Activated CD4-positive, alpha-beta T cell treated with anti-CD3 and anti-CD28 coated beads, Interleukin-10, Interleukin-2, amounts not matched to agents 100 ng/mL and 50 ng/mL, durations not matched to agents 16 hours and 8 hours (primary cell): ENCODE measurements at places on chromosomes 3 and 15.
A peak's percentile ranks its signal among the peaks of the same experiment; 100 is the strongest.

GRCh38 chr15:74610302-74610951 lies 5.2 kb upstream of the CLK3 start:
- DNase-seq, result no peak

GRCh38 chr3:113065336-113065735 lies 74.6 kb downstream of the GTPBP8 start:
- no peak for DNase-seq

DNA sequence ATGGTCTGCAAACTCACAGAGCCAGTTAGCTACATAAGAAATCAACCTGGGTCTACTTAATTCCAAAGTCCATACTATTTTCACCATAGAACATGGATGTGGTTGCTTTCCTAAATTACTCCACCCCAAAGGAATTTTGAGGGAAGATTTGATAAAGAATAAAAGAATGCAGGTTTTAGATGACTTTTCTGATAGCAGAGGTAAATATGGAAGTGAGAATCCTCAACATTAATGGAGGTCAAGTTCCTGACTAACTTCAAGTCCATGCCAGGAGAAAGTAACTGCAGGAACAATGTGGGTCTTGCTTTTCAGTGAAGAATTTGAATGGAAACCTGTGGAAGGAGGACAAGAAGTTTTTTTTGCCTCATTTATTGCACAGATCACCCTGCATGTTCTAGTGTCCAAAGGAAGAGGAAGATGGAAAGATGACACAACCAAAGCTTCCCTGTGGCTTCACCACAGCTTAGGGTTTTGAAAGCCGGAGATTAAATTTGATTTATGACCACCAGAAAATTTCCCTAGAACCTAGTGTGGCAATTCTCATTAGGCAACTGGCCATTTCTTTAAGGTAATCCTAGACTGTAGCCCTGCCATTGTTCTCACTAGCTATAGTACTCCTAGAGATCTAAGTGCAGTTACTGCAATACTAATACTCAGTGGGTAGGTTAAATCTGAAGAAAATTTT lies 429.7 kb downstream of the RAP2B start:
- no peak for DNase-seq

DNA sequence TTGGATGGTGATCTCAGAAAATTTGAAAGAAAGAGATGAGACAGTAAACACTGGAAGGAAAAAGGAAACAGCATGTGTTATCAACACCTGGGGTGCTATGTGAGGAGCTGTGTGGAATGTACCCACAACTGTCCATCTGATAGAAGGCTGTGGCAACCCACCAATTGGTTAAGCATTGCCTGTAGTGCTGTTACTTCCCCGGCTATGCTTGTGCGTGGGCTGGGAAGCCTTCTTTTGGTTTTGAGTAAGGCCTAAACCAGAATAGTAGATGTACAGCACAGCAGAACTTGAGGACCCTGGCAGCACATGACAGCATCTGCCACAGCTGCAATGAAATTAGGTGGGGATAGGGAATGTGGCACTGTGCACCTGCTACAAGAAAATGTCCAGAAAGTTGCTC lies 184.5 kb downstream of the FHIT start:
- no peak for DNase-seq

DNA sequence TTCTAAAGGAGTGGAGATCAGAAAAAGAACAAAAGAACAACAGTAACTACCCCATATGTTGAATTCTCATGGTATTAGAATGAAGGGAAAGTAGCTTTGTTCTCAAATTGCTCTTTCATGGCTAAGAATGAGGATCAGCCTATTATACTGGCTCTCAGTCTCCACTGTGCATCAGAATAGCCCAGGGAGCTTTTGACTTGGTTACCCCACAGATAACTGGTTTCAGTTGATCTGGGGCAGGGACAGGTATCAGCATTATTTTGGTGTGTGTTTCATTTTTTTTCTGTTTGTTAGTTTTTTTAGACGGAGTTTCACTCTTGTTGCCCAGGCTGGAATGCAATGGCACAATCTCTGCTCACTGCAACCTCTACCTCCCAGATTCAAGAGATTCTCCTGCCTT lies 311.7 kb upstream of the TLE3 start:
- no peak for DNase-seq

GRCh38 chr3:108202834-108203233 lies 19.4 kb downstream of the IFT57 start:
- no peak for DNase-seq

- DNase-seq, result no peak
Observed at GRCh38 chr15:45376300-45376928, 1.9 kb downstream of the GATM start.

DNA sequence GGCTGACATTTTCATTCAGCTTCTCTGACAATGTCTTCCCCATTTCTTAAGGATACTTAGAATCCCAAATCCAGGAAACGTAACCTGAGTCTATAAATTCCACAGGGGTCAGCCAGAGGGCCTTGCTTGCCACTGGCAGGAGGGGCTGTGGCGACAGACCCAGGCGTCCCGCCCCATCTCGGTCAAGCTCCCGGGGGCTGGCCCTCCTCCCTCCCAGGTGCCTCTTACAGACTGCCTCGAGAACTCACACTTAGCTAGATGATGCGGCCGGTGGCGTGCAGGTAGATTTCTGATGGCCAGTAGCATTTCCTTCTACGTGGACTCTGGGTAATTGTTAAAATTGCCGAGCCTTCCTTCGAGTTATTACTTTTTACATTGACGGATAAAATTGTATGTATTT lies 172.5 kb downstream of the NSMCE3 start:
- DNase-seq, result no peak

DNA sequence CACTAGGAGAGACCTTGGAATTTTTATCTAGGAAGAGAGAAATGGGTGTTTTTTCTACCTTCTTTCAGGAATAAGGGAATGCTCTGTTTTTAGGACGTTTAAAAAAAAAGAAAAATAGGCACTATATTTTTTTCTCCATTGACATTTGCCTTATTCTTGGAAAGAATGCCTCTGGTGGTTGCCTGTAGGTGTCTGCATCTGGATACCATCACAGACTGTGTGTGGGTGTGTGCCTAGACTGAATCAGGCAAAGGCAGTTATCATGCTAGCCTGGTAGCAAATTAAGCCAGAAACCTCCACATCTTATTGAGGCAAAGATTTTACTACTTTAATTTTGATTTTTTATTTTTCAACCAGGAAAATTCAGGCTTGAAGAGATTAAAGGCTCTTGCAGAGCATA lies 513.6 kb upstream of the KCNMB2 start:
- DNase-seq, result no peak

- no peak for DNase-seq
Observed at GRCh38 chr3:49181351-49181750, 10.0 kb downstream of the KLHDC8B start.

GRCh38 chr3:127953091-127954035 lies 38.3 kb downstream of the KBTBD12 start:
- DNase-seq, result no peak

DNA sequence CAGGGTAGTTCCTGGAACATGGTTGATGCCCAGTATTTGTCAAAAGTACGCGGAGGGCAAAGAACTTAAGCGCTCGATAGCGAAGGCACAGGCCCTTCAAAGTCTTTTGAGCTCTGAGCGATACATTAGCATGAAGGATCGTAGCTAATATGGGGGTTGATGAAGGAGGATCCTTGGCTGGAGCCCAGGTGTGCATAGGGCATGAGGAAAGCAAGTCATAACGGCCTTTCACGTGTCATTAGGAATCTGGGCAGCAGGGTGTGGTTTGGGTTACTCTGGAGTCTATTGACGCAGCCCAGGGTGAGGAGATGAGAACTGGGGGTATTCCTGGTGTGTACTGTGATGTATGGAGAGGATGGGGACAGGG lies 31.7 kb downstream of the SPINK8 start:
- DNase-seq, result peak; percentile 44

DNA sequence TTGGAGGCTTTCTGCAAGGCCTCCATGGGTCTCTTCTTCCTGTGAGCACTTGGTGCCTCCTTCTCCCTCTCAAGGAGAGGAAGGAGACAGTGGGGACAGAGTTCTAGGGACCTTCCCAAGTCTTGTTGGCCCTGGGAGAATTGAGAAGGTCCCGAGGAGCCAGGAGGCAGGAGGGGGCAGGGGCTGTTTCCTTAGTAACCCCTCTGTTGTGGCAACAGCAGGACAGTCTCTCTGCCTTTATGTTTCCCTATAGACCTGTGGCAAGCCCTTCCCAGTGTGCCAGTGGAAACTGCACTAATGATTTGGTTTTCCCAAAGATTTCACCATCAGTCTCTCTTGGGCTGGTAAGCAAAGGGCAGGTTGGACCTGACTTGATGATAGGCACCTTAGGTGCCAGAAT lies 87.8 kb upstream of the GALNT15 start:
- DNase-seq, result no peak

- DNase-seq, result no peak
Observed at GRCh38 chr15:59548501-59549226, 62.9 kb upstream of the GCNT3 start.

GRCh38 chr3:142888481-142889211 lies at the start of gene PCOLCE2:
Gene PCOLCE2, minus strand, starts transcription at chr3:142889083. Its CDS starts 187 bp downstream, at chr3:142888896.
- DNase-seq, result peak; percentile 25

DNA sequence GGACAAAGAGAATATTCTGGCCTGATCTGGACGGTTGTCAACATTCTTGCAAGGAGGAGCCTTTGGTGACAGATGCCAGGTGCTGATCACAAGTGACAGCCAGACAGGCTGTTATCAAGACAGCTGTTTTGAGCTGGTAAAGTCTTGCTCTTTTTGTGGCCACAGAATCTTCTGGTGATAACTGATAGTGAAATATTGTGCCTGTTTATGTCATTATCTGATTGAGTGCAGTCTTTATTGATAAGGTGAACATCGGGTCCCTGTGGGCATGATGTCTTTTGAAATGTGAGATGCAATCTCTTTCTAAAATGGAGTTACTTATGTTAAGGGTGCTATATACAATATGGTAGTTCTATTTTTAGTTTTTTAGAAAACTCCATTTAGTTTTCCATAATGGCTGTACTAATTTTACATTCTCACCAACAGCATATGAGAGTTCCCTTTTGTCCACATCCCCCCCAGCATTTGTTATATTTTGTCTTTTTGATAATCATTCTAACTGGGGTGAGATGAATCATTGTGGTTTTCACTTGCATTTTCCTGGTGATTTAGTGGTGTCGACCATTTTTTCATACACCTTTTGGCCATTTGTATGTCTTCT lies 10.7 kb downstream of the CEP63 start:
- peak; percentile 38 for DNase-seq

DNA sequence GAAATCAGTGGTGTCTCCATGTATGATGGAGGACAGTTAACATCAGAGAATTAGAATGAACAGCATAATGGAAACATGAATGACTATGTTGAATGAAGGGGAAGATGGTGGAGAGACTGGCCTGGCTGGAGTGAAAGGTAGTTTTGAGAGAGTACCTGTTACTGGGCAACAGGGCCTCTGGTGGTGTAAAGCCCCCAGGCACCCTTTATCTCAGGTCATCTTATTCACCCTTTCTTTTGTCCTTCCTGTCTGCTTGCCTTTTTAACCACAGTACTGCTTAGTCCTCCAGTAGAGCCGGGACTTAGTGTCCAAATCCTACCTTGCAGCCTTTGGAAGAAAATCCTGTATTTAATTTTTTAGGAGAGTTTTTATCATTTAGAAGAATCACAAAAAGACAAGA lies 6.2 kb downstream of the IREB2 start:
- DNase-seq, result no peak

DNA sequence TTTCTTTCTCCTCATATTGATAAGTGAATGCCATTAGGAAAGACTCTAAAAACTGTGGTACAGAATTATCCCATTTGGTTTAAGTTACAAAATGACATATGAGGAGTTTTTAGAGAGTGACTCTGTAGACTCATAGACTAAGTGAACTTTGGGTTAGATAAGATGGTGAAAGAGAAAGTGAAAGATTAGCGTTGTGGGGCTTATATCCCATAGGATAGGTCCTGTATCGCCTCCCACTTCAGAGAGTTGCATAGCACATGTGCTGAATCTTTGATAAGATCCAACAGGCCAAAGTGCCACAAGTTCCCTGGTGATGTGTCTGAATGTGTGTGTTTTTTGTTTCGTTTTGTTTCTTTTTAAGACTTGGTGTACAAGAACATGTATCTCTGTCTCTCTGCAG lies 666.9 kb downstream of the MECOM start:
- DNase-seq, result no peak

GRCh38 chr3:123066896-123067688 lies at the start of gene PDIA5:
Gene PDIA5, plus strand, starts transcription at chr3:123067025. Its CDS starts 140 bp downstream, at chr3:123067165.
- DNase-seq, result peak; percentile 93

- DNase-seq, result peak; percentile 35
Observed at GRCh38 chr15:69414701-69415167, 585 bp downstream of the KIF23 start.

DNA sequence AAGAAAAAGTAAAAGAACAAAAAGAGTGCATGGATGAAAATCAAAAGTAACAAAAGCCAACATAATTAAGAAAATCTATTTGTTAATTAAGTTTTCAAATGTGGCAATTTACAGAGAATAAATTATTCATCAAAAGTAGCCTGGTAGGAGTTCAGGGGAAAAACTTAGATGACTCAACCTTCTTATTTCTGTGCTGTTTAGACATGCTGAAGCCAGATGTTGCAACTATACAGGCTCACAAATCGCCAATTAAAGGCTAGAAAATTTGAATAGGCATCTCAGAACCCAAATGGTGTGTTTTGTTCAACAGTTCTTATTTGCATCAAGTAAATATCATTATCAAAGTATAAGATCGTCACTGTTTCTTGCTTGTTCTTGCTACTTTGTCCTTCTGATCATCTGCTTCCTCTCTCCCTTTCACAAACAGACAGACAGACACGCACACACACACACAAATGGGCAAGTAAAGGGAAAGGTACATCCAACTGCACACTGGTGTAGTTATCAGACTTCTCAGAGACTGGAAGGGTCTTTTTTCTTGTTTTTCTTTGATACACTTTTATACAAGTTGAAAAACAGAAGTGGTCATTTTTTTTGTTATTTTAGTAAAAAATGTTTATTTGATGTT lies 572.2 kb downstream of the MECOM start:
- no peak for DNase-seq

GRCh38 chr3:159992589-159992988 lies 4.0 kb downstream of the IL12A start:
- no peak for DNase-seq

DNA sequence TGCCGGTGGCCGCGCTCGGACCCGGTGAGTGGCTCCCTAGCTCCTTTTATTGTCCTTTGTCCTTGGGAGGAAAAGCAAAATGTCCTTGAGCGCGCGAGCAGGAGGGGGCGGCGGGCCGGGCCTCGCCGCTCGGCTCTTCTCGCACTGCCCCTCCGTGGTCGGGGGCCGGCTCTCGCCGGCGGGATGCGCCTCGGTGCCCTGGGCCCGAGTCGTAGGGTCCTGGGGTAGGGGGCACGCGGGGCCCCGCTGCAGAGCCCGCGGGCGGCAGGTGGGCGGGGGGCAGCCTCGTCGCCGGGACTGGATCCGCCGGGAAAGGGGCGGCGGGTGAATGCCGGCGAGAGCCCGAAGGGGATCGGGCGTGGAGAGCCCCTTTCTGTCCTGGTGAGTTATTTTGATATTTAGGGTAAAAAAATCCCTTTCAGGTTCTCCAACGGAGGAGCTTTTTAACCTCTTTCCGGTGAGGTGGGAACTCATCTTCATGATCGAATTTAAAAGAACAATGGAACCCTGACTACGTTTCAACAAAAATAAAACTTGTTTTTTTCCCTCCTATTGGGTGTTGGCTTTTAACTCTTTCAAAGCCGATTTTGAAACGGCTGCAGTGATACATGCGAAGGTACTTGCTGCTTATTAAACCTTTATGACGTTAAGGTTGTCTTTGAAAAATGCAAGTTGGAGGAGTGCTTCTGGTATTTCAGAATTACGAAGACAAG lies 16.8 kb upstream of the CHD2 start:
- DNase-seq, result peak; percentile 66
